Stimulated activated CD4-positive, alpha-beta T cell treated with anti-CD3 and anti-CD28 coated beads, TNF-alpha, amount 100 ng/mL, for 1 hour (primary cell): ENCODE measurements at places on chromosomes 4 and X.

- DNase-seq: no peak
These were observed at the start of gene UGT2B7 for GRCh38 chr4:69096111-69096656. Gene UGT2B7 (plus strand): TSS chr4:69096474. CDS start chr4:69096521, 47 bp downstream.

- no peak for DNase-seq
These were observed 361.6 kb downstream of the PACRGL start for GRCh38 chr4:21061902-21062301.

DNA sequence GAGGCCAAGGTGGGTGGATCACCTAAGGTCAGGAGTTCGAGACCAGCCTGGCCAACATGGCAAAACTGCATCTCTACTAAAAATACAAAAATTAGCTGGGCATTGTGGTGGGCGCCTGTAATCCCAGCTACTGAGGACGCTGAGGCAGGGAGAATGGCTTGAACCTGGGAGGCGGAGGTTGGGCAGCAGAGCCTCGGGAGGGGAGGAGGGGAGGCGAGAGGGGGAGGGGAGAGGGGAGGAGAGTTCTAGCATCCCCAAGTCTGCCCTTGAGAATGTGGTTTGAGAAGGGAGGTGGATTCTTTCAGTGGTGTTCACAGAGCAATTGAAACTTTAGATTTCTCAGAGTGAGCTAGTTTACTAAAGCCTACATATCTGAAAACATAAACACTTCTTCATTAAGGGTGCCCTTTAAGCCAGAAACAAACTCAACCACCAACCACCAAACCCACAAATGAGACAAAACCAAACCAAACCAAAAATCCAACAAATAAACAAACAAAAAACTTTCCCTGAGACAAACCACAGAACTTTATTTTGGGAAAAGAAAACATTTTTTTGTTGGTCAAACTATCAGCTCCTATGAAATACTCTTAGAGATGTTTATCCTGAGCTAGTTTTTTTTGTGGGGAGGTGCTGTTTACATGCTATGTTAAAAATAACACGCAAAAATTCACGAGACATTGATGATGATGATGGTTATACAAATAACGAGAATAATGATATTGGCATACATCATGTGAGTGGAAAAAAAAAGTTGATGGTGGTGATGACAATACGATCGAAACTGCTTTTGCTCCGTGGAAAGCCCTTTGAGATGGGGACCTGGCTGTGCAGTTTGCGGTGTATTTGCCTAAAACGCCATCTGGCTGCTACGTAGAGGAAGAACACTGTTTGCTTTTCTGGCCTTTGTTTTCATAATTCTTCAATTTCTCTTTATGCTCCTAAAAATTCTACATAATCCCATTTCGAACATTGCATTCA lies 98.2 kb upstream of the PRKX start:
- peak; percentile 4 for DNase-seq

DNA sequence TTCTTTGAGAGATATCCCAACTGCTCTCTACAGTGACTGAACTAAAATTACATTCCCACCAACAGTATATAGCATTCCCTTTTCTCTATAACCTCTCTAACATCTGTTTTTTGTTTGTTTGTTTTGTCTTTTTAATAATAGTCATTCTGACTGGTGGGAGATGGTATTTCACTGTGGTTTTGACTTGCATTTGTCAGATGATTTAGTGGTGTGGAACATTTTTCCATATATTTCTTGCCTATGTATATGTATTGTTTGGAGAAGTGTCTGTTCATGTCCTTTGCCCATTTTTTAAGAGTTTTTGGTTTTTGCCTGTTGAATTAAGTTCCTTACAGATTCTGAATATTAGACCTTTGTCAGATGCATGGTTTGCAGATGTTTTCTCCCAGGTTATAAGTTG lies 9.0 kb downstream of the USO1 start:
- no peak for DNase-seq

DNA sequence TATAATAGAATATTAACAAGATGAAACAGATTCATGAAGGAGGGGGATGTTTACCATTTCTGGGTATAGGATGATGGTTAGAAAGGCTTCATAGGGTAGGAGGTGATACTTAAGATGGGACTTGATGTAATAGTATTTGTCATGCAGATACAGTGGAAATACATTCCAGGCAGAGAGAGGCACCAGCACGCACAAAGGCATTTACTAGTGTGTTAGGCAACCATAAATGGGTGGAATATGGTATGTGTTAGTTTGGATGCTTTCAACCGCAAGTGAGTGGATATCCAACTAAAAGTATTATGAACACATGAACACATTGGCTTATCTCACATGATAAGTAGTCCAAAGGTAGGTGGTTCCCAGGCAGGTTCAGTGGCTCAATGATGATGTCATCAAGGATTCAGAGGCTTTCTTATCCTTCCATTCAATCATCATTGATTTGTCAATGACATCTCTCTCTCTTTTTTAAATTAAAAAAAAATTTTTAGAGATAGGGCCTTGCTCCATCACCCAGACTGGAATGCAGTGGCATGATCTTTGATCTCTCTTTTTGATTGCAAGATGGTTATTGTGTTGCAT lies 12.7 kb upstream of the STARD8 start:
- no peak for DNase-seq

DNA sequence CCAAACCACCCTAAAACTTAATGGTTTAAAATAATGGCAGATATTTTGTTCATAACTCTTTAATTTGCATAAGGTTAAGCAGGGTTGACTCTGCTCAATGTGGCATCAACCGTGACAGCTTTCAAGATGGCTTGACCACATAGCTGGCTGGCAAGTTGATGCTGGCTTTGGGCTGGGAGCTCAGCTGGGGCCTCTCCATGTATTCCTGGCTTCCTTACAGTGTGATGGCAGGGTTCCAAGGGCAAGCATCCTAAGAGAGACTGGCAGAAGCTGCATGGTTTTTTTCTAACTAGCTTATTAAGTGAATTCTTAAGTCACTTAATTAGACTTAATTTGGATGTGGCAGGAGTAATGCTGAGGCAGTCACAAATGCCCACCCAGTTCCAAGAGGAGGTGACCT lies 4.5 kb downstream of the RP2 start:
- no peak for DNase-seq

DNA sequence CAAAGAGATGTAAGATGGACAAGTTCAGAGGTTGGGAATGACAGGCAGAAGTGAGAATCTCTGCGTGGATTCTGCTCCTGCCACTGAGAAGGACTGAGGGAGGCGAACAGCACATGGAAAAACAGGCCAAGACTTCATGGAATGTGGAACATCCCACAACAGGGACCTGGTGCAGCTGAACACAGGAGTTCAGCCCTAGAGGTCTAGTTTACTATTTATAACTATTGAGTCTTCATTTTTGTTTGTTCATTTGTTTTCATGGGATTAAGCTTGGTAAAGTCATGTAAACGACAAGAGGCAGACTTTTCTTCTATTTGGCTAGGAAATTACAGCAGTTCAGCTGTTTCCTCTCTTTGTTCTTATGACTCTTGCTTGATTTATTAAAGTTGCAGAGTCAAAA lies 234.5 kb downstream of the MAML3 start:
- DNase-seq: no peak

GRCh38 chr4:2878346-2878745 lies 34.7 kb downstream of the ADD1 start:
- DNase-seq: no peak

DNA sequence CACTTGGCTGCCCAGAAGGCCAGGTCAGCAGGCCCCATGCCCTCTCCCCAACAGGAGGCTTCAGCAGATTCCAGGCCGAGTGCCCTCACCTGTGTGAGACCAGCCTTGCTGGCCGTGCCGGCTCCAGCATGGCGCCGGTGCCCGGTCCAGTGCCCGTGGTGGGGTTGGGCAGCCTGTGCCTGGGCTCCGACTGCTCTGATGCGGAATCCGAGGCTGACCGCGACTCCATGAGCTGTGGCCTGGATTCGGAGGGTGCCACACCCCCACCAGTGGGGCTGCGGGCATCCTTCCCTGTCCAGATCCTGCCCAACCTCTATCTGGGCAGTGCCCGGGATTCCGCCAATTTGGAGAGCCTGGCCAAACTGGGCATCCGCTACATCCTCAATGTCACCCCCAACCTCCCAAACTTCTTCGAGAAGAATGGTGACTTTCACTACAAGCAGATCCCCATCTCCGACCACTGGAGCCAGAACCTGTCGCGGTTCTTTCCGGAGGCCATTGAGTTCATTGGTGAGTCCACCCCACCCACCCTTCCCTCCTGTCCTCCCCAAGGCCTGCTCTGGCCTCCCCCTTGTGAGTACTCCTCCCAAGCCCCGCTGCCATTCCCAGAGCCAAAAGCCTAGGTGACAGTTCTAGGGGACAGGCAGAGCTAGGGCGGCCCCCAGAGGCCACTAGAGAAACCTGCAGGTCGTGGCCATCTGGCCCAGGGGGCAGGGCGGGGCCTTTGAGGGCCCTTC lies 2.3 kb downstream of the DUSP9 start:
- DNase-seq: no peak

DNA sequence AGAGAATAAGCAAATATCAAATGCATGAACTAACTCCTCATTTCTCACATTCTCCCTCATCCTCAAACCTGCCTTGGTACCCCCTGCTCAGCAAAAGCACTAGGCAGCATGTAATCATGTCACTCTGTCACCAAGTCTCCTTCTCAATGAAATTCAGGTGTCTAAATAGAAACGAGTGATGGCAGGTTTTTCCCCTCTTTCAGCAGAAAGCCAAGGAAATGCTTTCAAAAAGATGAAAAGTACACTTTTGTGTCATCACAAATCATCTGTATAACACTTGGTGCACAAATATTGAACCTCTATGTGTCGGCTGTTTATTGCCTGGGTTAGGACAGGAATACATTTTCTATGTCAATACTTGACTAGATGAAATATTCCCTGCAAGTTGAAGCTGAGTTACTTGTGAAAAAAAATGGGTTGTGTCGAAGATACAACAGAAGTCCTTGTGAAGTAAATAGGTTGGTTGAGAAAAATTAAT lies 285.1 kb upstream of the MAGEB18 start:
- DNase-seq: no peak

DNA sequence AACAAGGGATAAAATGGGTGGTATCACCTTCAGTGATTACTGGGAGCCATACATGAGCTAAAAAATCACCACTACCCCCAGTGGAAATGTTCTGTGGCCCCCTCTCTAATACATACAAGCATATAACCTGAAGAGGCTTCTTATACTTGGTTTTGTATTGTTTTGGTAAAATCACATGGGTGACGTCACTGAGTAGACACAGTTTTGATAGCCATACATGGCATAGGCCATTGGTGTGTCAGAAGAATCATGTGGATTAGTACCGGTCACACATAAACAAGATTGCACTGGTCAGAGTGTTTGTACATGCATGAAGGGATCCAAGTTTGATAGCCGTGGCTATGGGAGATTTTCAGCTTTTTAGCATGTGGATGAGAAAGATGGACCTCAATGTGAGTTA lies 131.9 kb upstream of the RADX start:
- no peak for DNase-seq

- DNase-seq: no peak
These were observed 26.1 kb upstream of the PAPSS1 start for GRCh38 chr4:107746161-107746560.

GRCh38 chrX:56803850-56804681 lies 75.0 kb downstream of the NBDY start:
- DNase-seq: no peak

GRCh38 chrX:100606753-100607152 lies 22.0 kb downstream of the TNMD start:
- no peak for DNase-seq

- no peak for DNase-seq
These were observed 4.5 kb downstream of the G6PD start for GRCh38 chrX:154541896-154542722.

GRCh38 chrX:128818690-128819089 lies 704.6 kb downstream of the SMARCA1 start:
- no peak for DNase-seq

DNA sequence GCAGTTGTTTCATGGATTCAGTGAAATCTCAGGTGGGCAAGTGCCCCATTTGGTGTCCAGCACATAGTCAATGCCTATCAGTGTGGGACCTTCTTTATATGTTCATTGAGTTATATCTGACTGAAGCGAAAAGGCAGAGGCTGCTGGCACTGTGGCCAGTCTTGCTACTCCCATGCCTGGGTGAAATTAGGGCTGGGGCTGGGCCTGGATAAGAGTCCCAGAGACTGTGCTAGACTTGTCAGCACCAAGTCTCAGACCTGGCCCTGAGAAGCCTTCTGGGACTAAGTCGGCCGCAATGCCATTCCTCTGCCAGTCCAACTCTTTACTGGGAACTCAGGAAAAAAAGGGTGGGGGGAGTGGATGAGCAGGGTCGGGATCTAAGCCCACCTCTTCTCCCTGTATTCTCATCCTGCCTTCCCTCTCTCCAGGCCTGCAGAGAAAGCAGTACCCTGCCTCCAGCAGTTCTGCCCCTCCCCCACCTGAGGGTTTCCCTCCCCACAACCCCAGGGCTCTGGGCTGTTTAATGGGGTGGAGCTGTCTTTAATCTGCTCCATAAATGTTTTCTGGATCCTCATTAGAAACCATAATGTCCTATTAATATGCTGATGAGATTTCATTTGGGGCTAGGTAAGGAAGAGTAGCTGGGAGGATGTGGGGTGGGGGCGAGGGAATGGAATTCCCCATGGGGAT lies 153.5 kb upstream of the PJA1 start:
- DNase-seq: no peak

GRCh38 chrX:152072236-152072635 lies 66.1 kb downstream of the MAGEA10 start:
- no peak for DNase-seq

DNA sequence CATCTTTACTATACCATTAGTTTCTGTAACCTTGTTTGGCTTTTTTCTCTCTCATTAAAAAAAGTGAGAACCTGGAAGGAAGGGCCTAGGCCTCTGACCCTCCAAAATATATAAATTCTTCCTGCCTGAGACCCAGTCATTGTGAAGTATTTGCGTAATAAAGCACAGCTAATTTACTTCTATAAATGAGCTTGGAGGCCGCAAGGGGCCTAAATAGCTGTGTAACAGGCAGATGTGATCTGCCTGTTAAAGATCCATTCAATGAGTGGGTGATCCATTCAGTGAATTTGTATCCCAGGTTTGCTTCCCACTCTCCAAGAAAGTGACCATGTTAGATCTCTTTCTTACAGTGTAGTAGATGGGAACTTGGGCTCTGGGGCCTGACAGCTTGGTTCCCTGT lies 595 bp upstream of the PYURF start:
- DNase-seq: no peak

DNA sequence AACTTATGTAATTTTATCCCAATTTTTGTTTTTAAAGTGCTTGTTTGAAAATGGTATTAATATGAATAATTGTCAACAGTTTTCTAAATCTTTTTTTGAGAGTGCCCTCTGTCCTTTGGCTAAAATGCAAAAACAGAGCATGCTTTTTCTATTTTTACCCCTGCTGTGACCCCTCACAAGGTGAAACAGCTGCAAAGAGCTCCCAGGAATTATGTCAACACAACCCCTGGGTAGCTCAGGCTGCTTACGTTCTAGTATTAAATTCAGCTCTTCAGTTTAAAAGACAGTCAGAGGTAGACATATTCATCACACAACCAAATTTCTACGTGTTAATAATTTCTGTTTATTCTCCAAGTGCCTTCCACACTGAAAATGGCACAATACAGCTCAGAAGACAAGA lies 367.5 kb downstream of the PRDM5 start:
- no peak for DNase-seq

GRCh38 chr4:122297694-122298093 lies 81.1 kb upstream of the ADAD1 start:
- DNase-seq: no peak
